Nucleus accumbens (tissue), 56 donors: ENCODE measurements at places on chromosomes 2 and 18.

GRCh38 chr2:162073888-162074631, at the start of gene DPP4:
DPP4 (minus strand) TSS chr2:162074215; CDS start chr2:162073981, 234 bp downstream.
- no peak for DNase-seq

- no peak for DNase-seq
Observed at GRCh38 chr2:120442923-120443571, 97.1 kb downstream of the INHBB start.

- DNase-seq, result no peak
Observed at GRCh38 chr18:44067186-44067585, 613.5 kb upstream of the SETBP1 start.

GRCh38 chr2:27911458-27912210, 21.1 kb downstream of the BABAM2 start:
- no peak for DNase-seq

GRCh38 chr2:164565359-164565758, 55.9 kb downstream of the GRB14 start:
- DNase-seq, result no peak

DNA sequence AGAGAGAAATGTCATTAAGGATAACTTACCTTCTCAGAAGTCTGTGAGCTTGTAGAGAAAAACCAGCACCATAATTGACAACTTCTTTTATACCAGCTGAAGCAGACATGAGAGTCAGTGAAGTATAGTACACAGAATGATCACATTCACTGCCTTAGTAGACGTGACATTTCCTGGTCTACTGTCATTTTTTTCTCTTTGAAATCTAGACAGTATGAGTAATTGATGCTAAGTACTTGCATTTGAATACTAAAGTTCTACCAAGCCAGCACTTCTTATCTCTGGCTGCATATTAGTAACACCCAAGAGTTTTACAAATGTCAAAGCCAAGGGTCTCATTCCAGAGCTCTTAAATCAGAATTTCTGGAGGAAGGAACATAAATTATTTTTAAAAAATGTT, 25.4 kb upstream of the ACADL start:
- no peak for DNase-seq

- no peak for DNase-seq
Observed at GRCh38 chr2:100125626-100126025, 16.8 kb downstream of the AFF3 start.

DNA sequence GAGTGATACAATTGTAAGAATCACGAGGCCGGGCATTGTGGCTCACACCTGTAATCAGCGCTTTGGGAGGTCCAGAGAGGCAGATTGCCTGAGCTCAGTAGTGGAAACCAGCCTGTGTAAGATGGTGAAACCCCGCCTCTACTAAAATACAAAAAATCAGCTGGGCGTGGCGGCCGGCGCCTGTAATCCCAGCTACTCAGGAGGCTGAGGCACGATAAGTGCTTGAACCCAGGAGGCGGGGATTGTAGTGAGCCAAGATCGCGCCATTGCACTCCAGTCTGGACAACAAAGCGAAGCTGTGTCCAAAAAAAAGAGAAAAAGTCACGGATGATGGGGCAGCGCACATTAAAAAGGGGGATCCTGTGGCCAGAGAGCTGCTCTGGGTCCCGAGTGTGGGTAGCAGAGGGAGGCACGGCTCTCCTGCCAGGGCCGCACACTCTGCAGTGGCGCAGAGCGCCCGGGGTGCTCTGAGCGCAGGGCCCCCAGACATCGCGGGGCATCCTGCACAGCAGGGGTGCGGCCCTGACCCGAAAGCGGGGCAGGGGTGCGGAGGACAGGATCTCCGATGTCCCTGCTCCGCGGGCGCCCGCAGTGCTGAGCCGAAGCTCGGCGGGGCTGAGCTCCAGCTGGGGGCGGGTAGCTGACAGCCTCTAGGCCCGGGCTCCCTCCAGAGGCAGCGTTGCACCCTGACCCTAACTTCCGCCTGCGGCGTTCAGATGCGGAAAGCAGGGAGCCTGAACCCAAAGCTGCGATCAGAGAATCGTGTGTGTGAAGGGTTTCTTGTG, 30.4 kb upstream of the RAB6D start:
- DNase-seq, result no peak

- DNase-seq, result no peak
Observed at GRCh38 chr18:74225193-74225840, 66.4 kb downstream of the CYB5A start.

GRCh38 chr2:16386431-16386830, 279.2 kb downstream of the CYRIA start:
- DNase-seq, result no peak

DNA sequence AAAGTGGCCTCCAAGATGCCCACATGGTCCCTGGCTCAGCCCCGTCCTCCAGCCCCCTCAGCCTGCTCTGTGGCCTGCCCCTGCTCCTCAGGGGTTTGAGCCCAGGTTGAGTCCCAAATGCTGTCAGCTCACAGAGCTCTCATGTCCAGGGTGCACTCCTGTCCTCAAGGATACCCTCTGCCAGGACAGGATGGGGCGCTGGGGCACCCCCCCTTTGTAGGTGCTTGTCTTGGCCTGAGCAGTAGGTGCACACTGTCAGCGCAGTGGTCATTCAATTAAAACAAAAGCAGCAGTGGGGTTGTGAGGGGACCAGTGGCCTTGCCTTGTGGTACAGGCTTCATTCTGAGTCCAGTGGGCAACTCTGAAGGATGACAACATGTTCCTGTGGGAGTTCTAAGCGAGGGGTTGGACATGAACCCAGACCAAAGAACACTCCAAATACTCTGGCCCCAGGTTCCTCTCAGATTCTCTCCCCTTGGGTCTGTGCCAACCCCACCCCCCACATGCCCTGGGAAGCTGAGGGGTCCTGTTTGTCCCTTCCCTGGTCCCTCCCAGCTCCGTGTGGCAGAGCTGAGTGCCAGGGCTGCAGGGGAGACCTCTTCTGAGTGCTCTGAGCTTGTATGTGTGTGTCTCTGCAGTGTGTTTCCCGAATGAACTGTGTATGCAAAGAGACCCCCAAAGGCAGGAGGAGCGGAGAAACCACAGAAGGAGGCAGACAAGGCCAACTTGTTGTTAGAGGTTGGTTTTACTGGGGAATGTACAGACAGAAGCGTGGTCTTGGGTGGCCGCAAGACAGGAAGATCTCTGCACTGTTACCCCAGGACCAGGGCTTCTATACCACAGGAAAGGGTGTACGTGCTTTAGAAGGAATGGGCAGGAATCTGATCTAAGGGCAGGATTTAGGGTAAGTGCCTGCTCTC, 155.6 kb upstream of the HS6ST1 start:
- DNase-seq, result no peak

DNA sequence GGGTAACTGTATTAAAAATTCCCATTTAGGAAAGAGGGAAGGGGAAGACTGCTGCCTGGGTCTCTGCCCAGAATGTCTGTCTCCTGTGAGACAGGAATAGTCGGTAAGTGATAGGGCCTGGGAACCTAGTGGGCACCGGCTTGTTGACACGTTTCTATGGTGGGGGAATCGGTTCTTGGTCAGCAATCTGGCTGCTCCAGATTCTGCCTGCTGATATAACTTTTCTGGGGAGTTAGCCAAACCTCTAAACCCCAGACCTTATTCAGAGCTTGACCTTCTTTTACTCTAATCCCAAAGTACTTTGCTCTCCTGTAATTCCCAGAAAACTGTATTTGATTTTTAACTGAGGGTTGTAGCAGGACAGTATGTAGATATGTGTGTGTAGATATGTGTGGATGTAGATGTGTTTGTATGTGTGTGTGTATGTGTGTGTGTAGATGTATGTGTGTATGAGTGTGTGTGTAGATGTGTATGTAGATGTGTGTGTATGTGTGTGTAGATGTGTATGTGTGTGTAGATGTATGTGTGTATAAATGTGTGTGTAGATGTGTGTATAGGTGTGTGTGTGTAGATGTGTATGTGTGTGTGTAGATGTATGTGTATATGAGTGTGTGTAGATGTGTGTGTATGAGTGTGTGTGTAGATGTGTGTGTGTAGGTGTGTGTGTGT, 61.8 kb upstream of the TXNDC2 start:
- DNase-seq, result no peak

- DNase-seq, result peak; percentile 55
Observed at GRCh38 chr2:241609859-241610793, 26.8 kb downstream of the THAP4 start.

GRCh38 chr2:32009516-32010256, 1.1 kb downstream of the MEMO1 start:
- peak; percentile 17 for DNase-seq

- no peak for DNase-seq
Observed at GRCh38 chr2:218389333-218390150, 7.5 kb downstream of the SLC11A1 start.
